Effector memory CD4-positive, alpha-beta T cell (primary cell): ENCODE measurements at places on chromosomes 2 and 18.

DNA sequence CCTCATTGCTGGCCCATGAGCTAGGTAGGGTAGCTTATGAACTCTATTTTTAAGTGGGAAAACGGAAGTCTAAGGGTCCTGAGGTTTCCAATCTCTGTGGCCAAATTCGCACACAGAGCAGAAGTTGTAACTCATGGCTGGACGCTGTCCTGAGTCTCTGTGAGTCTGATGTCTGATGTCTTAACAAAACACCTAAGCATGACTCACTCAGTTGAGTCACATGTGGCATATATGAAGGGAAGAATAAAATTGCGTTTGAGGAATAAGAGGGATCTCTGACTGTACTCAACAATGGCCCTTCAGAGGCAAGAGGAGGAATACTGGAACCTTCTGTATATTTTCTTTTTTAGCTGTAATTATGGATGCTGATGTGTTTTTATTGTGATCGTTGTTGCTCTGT is 569.7 kb downstream of the RIT2 start:
- H3K27ac ChIP-seq = no peak overlapping the region
- no peaks in the 10 kb centered on the region for H3K27me3 ChIP-seq
- no peak for DNase-seq
- H3K36me3 ChIP-seq = no peaks in the 10 kb centered on the region
- no peaks in the 10 kb centered on the region for H3K4me1 ChIP-seq

DNA sequence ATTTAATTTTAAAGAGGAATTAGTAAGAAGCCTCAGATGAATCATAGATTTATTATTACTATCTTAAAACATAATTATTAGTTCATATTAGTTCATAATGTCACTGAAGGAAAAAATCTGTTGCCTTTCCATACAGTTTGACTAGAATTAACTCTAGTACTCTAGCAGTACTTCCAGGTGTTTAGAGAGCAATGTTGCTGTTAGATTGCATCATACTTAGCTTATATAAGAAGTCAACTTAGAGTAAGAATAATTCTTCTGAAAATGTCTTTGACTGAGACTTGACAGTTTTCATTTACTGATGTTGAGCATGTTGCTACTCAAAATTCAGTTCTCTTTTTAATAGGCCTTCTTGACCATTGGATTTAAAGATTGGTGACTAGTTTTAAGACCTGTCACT is 4.7 kb downstream of the RAB3GAP1 start:
- no peak for DNase-seq
- H3K4me1 ChIP-seq = peaks cover 13% of the 10 kb centered on the region
- H3K27ac ChIP-seq = no peak overlapping the region
- H3K4me3 ChIP-seq = no peak overlapping the region
- no peaks in the 10 kb centered on the region for H3K27me3 ChIP-seq
- peaks cover 23% of the 10 kb centered on the region for H3K36me3 ChIP-seq

DNA sequence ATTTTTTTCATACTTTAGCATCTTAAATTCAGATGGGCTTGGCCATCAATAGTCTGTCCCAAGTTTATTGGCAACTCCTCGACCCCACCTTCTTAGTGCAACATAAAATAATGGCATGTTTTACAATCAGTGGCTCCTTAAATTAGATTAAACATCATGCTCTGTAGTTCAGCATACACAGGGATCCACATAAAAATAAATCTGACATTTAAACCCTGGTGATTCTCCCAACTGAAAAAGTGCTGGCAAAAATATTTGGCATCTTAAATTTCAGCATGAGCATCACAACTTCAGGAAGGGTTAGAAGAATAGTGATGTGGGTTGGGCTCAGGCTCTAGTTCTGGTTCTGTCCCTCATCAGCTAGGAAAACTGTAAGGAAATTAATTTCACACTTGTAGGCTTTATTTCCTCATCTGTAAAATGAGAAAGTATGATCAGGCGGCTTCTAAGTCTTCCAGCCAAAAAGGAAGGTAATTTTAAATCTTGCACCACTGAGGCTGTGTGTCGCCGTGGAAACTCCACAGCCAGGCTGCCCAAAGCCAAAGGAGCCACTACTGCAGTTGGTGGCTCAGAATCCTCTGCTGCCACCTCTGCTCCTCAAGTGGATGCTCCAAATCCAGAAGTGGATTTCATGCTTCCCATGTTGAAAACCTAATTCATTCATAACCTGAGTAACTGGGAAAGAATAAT is 17.6 kb upstream of the EPG5 start:
- H3K4me3 ChIP-seq = no peak overlapping the region
- no peak overlapping the region for H3K27ac ChIP-seq
- H3K4me1 ChIP-seq = no peaks in the 10 kb centered on the region

DNA sequence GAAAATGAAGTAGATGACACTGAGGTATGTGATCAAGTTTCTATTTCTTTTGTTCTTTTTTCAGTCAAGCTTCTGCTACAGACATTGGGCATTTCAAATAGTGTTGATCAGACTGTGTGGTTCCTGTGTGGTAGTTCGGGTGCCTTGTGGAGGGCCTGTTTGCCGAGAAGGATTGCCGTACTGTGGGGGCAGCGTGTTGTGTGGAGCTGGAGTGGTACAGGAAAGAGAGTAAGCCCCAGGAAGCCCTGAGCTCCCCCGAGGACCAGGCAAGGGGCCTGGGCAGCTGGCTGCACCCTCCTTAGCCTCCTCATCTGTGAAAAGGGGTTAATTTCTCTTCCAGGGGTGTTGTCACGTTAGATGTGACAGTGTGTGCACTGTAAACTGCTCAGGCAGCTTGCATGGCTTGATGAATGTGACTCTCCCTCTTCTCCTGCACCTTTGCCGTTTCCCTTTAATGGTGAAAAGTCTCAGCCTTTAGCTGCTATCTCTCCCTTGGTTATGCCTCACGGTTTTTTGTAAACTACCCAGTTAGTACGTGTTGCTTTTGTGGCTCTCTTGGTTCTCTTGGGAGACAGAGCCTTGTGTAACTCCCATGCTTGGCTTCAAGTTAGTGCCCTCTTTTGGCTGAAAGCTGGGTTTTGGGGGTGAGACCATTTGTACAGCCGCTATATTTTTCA is 19.5 kb downstream of the C2orf74 start:
- peaks cover 26% of the 10 kb centered on the region for H3K4me1 ChIP-seq
- peaks cover 54% of the 10 kb centered on the region for H3K36me3 ChIP-seq
- no peak overlapping the region for H3K27ac ChIP-seq
- DNase-seq = no peak
- no peaks in the 10 kb centered on the region for H3K27me3 ChIP-seq

GRCh38 chr2:21256006-21256405 is 132.2 kb downstream of the TDRD15 start:
- no peaks in the 10 kb centered on the region for H3K4me1 ChIP-seq
- H3K4me3 ChIP-seq = no peak overlapping the region
- no peaks in the 10 kb centered on the region for H3K36me3 ChIP-seq
- DNase-seq = no peak

DNA sequence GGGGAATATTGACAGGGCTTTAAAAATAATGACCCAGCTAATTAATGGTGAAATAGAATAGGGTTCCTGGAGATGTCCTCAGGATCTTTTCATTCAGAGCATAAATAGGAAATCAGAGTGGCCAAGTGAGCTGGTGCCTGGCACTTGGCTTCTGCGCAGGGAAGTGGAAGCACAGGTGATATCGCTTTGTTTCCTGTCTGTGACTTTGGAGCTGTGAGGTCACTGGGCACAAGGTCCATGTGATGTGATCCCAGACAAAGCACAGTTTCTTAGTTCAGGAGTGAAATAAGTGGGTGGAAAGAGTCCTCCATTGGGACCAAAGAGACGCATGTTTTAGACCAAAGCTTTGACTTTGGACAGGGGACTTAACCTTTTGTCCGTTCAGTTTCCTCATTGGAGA is 338.3 kb downstream of the CYRIA start:
- no peaks in the 10 kb centered on the region for H3K36me3 ChIP-seq
- DNase-seq = no peak
- H3K27ac ChIP-seq = no peak overlapping the region
- no peaks in the 10 kb centered on the region for H3K4me1 ChIP-seq
- no peak overlapping the region for H3K4me3 ChIP-seq
- no peaks in the 10 kb centered on the region for H3K27me3 ChIP-seq

DNA sequence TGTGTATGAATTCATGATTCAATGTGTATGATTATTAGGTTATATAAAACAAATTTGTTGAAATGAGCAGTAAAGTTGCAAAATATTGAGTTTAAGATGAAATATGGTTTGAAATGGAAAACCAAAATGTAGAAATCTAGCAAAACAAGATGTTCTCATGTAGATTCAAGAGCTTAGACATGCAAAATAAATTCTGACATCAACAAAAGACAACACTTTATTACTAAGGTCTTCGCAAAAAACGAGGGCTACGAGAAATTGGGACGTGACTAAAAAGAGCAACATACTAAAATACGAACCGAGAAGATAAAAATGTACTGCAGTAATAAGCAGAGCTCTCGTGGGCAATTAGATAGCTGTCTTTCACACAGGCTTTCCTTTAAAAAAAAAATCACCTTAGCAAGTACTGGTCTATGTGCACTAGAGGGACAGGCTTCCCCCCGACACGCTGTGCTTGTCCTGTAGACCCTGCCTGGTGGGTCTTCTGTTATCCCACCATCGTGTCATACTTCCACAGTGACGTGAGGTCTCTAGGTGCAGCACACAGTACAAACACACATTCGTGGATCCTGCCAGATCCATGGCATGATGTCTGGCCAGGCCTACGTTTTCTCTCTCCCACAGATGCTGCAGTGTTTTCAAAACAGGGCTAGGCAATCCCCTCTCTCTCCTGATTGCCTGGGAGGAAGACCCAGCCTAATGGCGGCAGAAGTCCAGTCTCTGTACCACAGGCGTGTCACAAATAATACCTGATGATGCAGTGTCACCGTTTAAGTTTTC is 240.8 kb downstream of the TCF4 start:
- no peak overlapping the region for H3K27ac ChIP-seq
- H3K36me3 ChIP-seq = no peaks in the 10 kb centered on the region
- no peaks in the 10 kb centered on the region for H3K4me1 ChIP-seq
- no peak overlapping the region for H3K4me3 ChIP-seq

GRCh38 chr2:238098901-238099713 is 1.0 kb upstream of the ESPNL start:
- H3K27ac ChIP-seq = no peak overlapping the region
- no peaks in the 10 kb centered on the region for H3K27me3 ChIP-seq
- no peaks in the 10 kb centered on the region for H3K36me3 ChIP-seq
- no peak for DNase-seq
- no peaks in the 10 kb centered on the region for H3K4me1 ChIP-seq
- H3K4me3 ChIP-seq = no peak overlapping the region

GRCh38 chr18:56330366-56331110 is 307.9 kb downstream of the TXNL1 start:
- no peak overlapping the region for H3K27ac ChIP-seq
- H3K4me1 ChIP-seq = no peaks in the 10 kb centered on the region
- no peaks in the 10 kb centered on the region for H3K36me3 ChIP-seq
- DNase-seq = no peak

DNA sequence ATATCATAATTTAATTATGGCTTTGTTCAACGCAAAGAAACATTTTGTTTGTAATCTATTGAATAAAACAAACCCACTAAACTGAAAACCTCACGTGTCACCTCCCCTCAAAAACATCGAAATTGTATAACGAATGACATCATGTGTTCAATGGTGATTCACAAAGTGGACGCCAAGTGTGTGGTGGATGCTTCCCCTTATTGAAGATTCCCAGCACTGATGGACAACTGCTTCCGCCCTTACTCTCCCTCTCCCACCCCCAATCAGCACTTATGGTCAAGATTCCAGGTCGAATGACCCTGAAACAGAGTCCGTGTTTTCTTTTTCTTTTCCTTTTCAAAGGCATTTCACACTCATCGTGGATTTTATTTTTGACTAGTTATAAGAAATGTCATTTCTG is 383.0 kb upstream of the SMIM21 start:
- no peaks in the 10 kb centered on the region for H3K36me3 ChIP-seq
- no peaks in the 10 kb centered on the region for H3K27me3 ChIP-seq
- DNase-seq = no peak
- no peak overlapping the region for H3K4me3 ChIP-seq

GRCh38 chr2:120548627-120549608 is 186.8 kb upstream of the GLI2 start:
- DNase-seq = no peak
- H3K27ac ChIP-seq = no peak overlapping the region
- H3K36me3 ChIP-seq = no peaks in the 10 kb centered on the region
- no peak overlapping the region for H3K4me3 ChIP-seq
- no peaks in the 10 kb centered on the region for H3K4me1 ChIP-seq

- H3K36me3 ChIP-seq = no peaks in the 10 kb centered on the region
- no peak for DNase-seq
- no peaks in the 10 kb centered on the region for H3K27me3 ChIP-seq
Observed at GRCh38 chr2:186755066-186755465, 61.2 kb downstream of the FAM171B start.

- peak within 1 kb of the TSS; percentile 57 for H3K4me3 ChIP-seq
- no peak within 1 kb of the TSS for H3K27ac ChIP-seq
- H3K27me3 ChIP-seq = no peaks in the 10 kb centered on the region
- DNase-seq = peak; percentile 43
- H3K36me3 ChIP-seq = no peaks in the 10 kb centered on the region
- no peaks in the 10 kb centered on the region for H3K4me1 ChIP-seq
Observed at GRCh38 chr2:233867993-233868532, at the start of gene MSL3B. Gene MSL3B, minus strand, starts transcription at chr2:233868386.
